ENCODE measurements at places on chromosomes 16 and 17.
A peak's percentile ranks its signal among the peaks of the same experiment; 100 is the strongest.

DNA sequence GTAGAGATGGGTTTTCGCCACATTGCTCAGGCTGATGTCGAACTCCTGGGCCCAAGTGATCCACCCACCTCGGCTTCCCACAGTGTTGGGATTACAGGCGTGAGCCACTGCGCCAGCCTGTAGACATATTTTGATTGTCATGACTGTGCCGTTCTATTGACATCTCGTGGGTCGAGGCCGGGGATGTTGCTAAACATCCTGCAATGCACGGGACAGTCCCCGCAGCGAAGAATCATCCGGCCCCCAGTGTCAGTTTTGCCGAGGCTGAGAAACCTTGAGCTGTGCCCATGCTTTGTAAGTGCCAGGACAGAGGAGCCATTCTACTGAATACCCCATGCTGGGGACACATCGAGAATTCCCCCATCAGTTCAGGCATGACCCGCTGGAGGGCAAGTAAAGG lies 69.1 kb upstream of the GSE1 start:
- no peak for DNase-seq

- no peak for DNase-seq
Measured at GRCh38 chr17:75273977-75274708, 3.1 kb upstream of the MIF4GD start.

DNA sequence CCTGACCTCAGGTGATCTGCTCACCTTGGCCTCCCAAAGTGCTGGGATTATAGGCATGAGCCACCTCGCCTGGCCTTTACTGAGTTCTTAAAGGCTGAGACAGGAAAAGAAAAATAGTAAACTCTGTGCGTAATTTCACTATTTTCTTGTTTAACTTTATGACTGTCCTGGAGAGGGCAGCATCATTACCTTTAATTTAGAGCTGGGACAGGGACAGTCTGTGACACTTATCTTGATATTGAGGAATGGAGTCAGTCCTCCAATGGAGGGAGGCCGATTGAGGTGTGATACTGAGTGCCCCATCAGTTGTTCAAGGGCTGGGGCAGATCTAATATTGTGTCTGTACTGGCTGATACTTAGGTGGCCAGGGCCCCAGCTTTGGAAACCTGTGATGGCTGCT lies 21.5 kb upstream of the SPN start:
- no peak for DNase-seq

GRCh38 chr16:48583075-48584065 lies 26.6 kb downstream of the N4BP1 start:
- no peak for DNase-seq

DNA sequence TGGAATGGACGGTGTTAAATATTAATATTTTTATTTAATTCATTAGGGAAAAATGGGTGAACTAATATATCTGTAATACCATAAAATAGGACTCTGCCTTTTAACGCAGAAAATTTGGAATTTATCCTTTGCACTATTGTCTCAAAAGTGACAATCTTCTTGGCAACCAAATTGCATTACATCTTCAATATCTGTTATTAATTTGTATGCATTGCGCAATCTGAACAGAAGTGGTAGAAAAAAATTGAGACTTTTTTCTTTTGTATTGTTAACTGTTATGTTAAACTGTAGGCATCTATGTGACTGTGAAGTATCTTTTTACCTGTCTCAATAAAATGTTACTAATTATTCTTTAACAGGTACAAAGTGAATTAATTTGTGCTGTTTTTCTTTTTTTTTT lies 55.6 kb downstream of the PPM1E start:
- no peak for DNase-seq

DNA sequence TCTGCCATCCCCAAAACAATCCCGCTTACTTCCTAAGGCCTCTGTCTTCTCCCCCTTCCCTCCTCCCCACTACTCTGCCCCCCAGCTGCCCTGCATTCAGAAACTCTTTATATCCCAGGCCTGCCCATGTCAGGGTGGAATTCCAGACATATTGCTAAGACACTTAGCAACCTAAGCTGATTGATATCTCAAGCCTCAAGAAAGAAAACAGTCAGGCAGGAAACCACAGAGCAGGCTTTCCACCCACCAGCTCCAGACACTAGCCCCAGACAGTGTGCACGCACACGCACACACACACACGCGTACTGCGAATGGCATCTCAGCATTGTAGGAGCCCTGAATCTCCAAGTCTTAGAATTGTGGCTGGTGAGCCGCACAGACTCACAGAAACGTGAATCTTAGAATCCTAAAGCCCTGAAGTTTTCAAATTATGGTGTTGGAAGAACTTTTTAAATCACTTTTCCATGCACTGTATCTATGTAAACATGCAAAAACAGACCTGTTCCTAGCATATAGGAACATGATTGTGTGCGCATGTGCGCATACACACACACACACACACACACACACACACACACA lies 8.8 kb upstream of the LPCAT2 start:
- DNase-seq, result no peak

- DNase-seq, result no peak
Measured at GRCh38 chr16:84990782-84991181, 20.6 kb downstream of the ZDHHC7 start.

DNA sequence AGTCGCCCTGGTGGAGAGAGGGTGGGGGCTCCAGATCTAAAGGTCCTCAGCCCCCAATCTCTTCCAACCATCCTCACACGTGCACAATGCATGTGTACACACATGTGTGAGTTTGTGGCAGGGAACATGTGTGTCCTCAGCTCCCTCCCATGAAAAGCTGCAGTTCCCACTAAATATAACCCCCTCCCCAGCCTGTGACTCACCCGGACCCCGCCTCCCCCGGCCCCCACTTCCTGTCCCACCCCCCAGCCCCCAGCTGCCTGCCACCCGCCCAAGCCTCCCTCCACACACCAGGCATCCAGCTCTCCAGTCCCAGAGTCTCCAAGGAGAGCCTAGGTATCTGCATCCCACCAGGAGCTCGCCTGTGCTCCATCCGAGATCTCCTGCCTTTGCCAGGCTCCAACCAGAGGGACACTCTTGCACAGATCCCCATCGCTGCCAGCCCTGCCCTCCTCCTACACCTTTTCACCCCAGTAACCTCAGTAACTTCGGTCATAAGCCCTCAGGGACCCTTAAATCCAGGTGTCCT lies 3.9 kb downstream of the DLG4 start:
- DNase-seq, result no peak

DNA sequence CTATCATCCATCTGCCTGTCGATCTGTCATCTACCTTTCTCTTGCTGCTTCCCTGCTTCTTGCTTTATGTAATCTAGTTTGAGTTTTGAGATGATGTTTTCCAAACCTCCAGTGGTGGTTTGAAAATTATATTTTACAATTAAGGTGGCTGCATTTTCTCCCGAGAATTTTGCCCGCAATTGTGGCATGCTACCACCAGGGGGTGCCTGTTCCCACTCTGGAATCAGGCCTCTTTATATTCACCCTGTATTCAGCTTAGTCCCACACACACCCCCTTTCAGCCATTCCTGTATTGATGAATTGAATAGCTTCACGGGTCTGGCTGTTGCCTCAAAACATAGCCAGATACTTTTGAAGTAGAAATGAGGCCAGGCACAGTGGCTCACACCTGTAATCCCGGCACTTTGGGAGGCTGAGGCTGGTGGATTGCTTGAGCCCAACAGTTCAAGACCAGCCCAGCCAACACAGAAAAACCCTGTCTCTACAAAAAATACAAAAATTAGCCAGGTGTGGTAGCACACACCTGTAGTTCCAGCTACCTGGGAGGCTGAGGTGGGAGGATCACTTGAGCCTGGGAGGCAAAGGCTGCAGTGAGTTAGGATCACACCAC lies 3.2 kb downstream of the PRSS22 start:
- no peak for DNase-seq

DNA sequence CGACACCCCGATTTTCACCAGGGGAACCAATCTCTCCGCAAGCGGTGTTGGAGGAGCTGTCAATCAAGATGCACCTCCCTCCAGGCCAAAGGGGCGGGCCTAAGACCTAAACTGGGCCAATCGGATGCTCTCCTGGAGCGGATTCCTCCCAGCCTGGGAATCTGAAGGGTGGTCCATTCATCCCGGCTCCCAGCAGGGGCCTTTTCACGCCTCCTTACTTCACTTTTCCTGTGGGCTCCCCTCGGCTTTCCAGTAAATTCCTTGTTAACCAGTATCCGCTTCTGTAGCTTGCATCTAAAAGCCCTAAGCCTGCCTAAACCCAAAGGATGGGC lies 17.1 kb downstream of the C16orf74 start:
- no peak for DNase-seq

DNA sequence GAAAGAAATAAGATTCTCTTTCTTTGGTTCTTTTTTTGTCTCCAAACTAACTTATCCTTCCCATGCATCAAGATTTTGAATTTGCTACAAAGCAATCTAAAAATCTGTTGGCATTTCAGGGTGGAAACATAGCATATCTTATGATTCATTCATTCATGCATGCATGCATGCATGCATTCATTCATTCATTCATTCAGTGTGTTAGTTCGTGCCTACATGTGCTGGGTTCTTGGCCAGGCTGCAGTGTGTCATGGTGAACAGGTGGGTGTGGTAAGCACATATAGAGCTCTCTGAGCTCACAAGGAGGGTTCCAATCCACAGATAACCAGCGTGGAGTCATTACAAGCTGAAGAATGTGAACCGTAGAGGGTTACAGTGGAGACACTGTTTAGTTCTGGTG lies 410.4 kb downstream of the CPPED1 start:
- DNase-seq, result no peak

DNA sequence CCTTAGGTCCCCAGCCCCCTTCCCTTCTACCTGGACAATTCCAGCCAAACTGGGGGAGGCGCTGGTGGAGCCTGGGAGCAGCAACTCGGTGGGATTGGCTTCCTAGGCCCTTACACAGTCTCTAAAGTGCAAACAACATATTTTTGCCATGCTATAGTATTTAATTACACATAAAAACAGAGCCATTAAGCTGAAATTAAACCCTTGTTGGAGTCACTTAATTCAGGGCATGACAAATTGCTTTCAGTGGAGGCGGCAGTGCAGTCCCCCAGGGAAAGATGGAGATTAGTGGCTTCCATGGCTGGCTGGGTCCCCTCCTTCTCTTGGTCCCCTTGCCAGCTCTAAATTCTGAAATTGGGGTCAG lies 17.3 kb downstream of the IGFBP4 start:
- DNase-seq, result no peak

DNA sequence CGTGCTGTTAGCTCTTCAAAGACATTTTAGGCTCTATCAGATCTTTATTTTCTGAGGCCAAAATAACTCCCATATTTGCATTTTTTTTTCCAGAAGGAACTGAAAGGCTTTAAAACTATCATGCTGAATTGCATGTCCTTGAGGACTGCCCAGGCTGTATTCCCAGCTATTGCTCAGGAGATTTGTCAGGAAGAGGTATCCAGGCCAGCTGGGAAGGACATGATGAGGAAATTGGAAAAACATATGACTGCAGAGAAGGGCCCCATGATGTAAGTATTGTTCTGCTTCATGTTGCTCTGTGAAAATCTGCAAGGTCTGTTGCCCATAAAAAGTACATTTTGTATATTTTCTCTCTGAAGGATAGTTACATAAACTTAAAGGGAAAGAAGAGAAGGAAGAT lies 5.7 kb downstream of the CDC6 start:
- DNase-seq, result no peak

DNA sequence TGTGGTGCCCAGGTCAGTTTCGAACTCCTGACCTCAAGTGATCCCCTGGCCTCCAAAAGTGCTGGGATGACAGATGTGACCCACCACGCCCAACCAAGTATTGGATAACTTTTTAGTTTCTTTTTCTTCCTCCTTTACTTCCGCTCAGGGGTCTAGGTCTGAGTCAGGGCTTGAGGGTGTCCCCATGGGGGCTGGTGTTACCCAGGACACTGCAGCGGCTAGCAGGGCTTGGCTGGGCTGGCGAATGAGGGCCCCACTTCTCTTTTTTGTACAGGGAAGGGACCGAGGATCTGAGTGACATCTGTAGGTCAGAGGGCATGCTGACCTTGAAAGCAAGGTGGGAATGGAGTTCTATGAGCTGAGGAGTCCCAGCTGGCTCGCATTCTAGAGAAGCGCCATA lies 24.9 kb downstream of the RAB11FIP3 start:
- DNase-seq, result no peak

DNA sequence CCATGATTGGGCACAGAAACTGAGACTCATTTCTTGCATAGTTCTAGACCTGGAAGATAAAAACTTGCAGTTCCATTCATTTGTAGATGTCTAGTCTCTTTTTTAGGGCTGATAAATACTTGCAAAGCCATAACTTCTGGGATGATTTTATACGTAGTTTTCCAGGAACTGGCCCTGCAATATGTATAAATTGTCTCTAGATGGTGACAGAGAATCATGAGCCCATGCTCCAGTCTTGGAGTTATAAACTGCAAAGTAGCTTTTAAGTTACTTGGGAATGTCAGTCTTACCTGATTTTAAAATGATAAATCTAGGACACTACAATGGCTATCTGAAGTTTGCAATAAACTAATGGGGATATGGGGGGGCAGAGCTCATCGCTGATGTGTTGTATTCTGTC lies 3.0 kb upstream of the ADAMTS18 start:
- peak; percentile 33 for DNase-seq

DNA sequence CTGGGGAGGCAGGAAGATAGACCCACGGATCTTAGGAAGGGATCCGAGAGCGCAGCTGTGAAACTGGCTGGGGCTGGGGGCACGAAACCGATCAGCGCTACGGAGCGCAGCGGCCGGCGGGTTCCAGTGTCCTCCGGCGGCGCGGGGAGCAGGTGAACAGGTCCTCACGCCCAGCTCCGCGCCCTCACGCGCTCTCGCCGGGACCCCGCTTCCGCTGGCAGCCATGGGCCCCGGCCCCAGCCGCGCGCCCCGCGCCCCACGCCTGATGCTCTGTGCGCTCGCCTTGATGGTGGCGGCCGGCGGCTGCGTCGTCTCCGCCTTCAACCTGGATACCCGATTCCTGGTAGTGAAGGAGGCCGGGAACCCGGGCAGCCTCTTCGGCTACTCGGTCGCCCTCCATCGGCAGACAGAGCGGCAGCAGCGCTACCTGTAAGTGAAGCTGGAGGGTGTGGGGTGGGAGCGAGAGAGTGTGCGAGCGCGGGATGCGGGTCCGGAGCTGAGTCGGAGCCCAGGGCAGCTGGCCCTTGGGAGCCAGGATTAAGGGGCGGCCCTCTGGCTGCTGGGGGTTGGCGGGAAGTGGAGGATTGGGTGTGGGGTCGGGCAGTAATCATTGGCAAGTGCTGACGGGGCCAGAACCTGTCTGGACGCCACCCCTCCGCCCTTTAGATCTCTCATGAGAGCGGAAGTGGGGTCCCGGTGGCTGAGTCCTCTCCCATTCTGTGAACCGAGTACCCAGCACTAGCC lies 479 bp downstream of the ITGA3 start:
- peak; percentile 93 for DNase-seq

GRCh38 chr17:16141685-16142084 lies 73.6 kb downstream of the NCOR1 start:
- DNase-seq, result no peak

Data from HuH-7 (cell line).